Astrocyte (in vitro differentiated cells and primary cell): ENCODE measurements at places on chromosomes 7 and 10. TPM values are rescaled to one million over a fixed set of nuclear protein-coding genes. Genes with fewer than 3 reads are reported as not detected.

- H3K36me3 ChIP-seq = no peaks in the 10 kb centered on the region
- H3K27ac ChIP-seq = no peak overlapping the region
- DNase-seq = no peak
- H3K4me1 ChIP-seq = no peaks in the 10 kb centered on the region
- H3K27me3 ChIP-seq = no peaks in the 10 kb centered on the region
Measured at GRCh38 chr10:84390364-84390763, 62.0 kb downstream of the CCSER2 start.

GRCh38 chr7:132387596-132387995 lies 188.7 kb downstream of the PLXNA4 start:
- H3K27ac ChIP-seq = no peak overlapping the region
- H3K36me3 ChIP-seq = no peaks in the 10 kb centered on the region
- peaks cover 13% of the 10 kb centered on the region for H3K4me1 ChIP-seq
- peaks cover 3% of the 10 kb centered on the region for H3K27me3 ChIP-seq

GRCh38 chr10:48606530-48607355 lies 1.9 kb upstream of the ARHGAP22 start:
- H3K4me3 ChIP-seq = no peak overlapping the region
- H3K36me3 ChIP-seq = no peaks in the 10 kb centered on the region

Gene UMAD1
- total RNA-seq = 9.3 TPM in 2 replicates

DNA sequence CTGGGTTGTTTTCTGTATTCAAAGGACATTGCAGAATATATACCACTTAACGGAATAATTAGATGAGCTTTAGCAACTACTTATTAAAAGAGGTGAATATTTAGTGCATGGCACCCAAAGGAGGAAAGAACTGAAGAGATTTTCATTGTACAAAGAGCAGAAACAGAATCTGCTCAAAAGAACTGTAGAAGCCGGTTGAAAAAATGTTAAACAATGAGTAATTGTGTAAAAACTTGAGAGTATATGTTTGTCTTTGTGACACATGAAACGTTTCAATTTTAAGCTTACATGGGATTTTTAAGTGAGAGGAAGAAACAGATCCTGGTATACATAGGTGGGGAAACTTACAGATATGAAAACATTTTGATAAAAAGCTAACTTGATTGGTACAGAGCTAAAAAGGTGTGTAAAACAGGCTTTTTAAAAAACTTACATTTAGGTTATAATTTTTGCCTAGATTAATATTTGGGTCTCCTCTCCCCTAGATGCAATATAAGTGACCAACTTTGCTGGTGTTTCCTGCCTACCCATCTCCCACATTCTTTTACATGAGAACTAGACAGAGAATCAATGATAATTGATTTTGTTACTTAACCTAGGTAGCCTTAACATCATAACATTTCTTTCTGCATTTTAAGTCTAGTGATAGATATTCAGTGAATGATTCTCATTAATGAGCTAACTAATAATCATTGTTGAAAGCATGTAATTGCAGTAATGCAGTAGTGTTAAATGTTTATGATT lies 6.8 kb downstream of the ARL5B start:
- peaks cover 2% of the 10 kb centered on the region for H3K36me3 ChIP-seq
- H3K4me1 ChIP-seq = peaks cover 29% of the 10 kb centered on the region
- peak overlapping the region; percentile 59 for H3K27ac ChIP-seq
- DNase-seq = peak; percentile 35
- H3K27me3 ChIP-seq = no peaks in the 10 kb centered on the region

GRCh38 chr7:120981888-120982615 lies 6.5 kb upstream of the CPED1 start:
- no peaks in the 10 kb centered on the region for H3K27me3 ChIP-seq
- H3K36me3 ChIP-seq = no peaks in the 10 kb centered on the region
- no peak overlapping the region for H3K4me3 ChIP-seq
- no peak overlapping the region for H3K27ac ChIP-seq
- peak; percentile 80 for DNase-seq

Gene UNC5B
- 15.0 and 32.8 TPM in 2 replicates for total RNA-seq

DNA sequence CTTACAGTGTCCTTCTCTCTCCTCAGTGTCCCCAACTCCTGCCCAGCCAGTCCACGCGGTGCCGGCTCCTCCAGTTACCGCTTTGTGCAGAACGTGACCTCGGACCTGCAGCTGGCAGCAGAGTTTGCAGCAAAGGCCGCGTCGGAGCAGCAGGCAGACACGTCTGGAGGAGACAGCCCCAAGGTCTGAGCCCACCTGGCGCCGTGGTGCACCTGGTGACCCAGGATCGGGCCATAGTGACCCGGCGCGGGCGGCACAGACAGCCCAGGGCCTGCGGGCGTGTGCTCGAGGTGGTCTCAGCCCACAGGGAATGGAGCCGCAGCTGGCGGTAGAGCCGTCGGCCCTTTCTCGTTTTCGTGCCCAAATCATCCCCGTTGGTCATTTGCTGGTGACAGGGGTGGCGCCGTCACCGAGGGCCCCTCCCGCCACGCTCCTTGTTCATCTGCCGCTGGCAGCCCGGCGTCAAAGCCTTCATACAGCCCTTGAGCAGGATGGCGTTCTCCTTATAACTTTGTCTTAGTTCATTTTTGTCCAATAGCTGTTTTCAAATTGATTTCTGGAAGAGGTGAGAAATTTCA lies 20.9 kb upstream of the AP5Z1 start:
- peaks cover 4% of the 10 kb centered on the region for H3K4me1 ChIP-seq
- H3K36me3 ChIP-seq = peaks cover 11% of the 10 kb centered on the region
- no peaks in the 10 kb centered on the region for H3K27me3 ChIP-seq
- DNase-seq = no peak
- no peak overlapping the region for H3K27ac ChIP-seq
- H3K4me3 ChIP-seq = no peak overlapping the region
